Epithelial cell of umbilical artery (primary cell): ENCODE measurements at places on chromosomes 7 and 10. TPM values are rescaled to one million over a fixed set of nuclear protein-coding genes. Genes with fewer than 3 reads are reported as not detected.

Gene ABCC2
- total RNA-seq, result 0.61 and 0.65 TPM in 2 replicates

Gene HOXA6
- total RNA-seq, result 2.6 and 2.9 TPM in 2 replicates

Gene ORAI2
- total RNA-seq, result 63.3 and 125 TPM in 2 replicates

Gene ERVW-1
- total RNA-seq, result not detected in 2 replicates

Gene STK31
- under 0.01 TPM in 1 of 2 replicates, not detected in the other for total RNA-seq

Gene SKIDA1
- total RNA-seq, result 0.32 and 0.46 TPM in 2 replicates
